Cortex of kidney (tissue), 1 donor: ENCODE measurements at places on chromosomes 1 and 21.

GRCh38 chr1:186326009-186326408, 49.0 kb downstream of the TPR start:
- DNase-seq, result no peak

DNA sequence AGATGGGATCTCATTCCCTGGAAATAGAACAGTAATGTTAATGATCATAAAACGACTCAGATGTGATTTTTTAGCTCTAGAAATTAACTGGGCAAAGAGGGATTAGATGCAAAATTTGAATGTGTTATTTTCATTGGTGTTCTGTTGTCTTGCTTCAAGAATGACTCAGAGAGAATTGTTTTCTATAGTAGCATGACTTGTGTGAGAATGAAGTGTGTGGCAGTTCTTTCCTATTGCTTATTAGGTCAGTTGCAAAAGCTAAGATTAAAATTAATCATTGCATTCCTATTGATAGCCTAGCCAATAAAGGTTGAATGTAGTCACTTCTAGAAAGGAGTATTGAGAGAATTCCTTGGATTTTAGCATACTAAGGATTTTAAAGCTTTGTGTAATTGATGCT, 22.9 kb downstream of the SPEN start:
- DNase-seq, result no peak

DNA sequence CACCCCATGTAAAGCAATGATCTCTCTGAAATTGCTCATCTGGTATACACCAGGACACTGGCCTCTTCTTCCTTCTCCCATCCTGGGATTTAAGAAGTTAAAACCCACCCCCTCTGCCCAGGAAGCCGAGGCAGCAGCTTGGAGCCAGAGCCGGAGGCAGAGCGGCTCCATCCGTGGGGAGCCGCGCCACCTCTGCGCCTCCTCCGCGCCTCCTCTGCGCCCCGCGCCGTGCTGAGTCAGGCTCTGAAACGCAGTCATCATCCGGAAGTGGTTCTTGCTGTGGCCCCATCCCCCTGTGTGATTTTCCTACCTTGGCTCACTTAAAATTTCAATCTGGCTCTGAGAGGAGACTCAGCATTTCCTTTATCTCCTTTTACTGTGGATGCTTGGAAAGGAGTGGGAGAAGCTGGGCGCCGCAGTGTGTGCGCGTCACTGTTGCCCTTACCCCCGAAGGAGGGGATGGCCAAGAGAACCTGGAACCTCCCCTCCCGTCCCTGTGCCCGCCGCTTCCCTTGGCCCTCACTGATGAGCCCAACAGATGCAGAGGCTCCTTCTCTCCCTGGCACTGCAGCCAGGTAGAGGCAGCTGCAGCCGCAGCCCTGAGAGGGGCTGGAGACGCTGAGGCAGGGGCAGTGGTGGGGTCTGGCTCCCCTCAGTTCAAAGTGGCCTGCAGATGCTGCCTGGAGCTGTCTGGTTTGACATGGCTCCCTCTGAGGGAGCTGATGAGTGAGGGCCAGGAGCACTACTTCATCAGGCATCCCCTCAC, 15.3 kb upstream of the NPHP4 start:
- DNase-seq, result no peak

- no peak for DNase-seq
Measured at GRCh38 chr1:196590012-196590708, 18.1 kb downstream of the KCNT2 start.

DNA sequence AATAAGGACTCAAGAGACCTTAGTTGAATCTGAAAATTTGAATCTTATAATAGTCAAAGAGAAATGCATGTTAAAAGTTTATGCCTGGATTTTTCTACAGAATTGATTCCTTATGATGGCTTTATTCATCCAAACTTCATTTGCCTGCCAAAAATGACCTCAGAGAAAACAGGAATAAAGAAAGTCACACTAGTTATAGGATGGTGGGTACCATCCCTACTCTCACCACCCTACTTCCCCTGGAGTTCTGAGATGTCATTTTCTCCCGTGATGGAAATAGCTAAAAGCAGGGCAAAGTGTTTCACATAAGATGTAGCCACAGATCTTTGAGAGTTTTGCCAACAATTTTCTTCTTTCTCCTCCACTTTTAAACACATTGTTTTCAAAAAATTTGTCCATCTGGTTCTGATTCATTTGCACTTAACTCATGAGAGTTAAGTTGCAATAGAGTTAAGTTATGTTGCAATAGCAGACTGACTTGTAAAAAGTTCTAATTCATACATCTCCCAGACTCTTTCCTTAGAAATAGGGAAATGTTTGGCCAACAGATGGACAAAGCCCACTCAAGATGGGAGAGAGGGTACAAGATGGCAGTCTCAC, 384.6 kb downstream of the PLPP3 start:
- no peak for DNase-seq

GRCh38 chr1:9603766-9604753, 15.3 kb downstream of the TMEM201 start:
- DNase-seq, result no peak

GRCh38 chr1:61842863-61843514, 100.7 kb downstream of the PATJ start:
- no peak for DNase-seq

- DNase-seq, result no peak
Measured at GRCh38 chr1:107766533-107766932, 198.4 kb downstream of the VAV3 start.

GRCh38 chr1:34419663-34420136, 243.0 kb downstream of the C1orf94 start:
- DNase-seq, result no peak

DNA sequence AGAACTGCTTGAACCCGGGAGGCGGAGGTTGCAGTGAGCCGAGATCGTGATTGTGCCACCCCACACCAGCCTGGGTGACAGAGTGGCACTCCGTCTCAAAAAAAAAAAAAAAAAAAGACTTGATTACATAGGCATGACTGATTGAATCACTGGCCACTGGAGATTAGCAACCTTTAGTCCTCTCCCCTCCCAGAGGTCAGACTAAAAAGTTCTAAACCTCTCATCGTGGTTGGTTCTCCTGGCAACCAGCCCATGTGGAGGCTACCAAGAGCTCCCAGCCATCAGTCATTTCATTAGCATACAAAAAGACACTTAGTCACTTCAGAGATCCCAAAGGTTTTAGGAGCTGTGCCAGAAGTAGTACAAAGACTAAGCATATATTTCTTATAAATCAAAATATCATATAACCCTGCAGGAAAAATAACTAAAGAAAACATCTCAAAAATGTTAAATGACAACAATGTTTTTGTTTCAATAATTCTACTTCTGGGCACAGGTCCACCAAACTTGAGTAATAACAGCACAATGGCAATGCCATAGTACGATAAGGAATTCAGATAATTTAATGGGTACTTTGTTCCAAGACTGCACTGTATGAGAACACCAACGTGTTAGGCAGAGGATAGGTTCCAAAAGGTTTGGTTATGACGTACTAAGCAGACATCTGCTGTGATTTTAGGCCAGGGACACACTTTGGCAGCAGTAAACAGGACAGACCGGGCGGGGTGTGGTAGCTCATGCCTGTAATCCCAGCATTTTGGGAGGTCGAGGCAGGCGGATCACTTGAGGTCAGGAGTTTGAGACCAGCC, 18.1 kb downstream of the USP48 start:
- DNase-seq, result no peak

DNA sequence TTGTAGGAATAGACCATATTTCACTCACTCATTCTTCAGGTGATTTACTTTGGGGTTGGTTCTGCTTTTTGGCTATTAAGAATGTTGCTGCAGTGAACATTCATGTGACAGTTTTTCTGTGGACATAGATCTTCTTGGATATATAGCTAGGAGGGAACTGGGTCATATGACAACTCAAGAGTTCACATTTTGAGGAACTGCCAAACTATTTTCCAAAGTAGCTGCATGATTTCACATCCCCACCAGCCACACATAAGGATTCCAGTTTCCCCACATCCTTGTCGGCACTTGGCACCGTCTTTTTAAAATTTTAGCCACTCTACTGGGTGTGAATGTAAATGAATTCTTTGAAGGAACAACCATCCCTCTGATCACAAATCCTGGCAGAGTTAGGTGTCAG, 126.0 kb downstream of the PRDM2 start:
- DNase-seq, result no peak

- DNase-seq, result no peak
Measured at GRCh38 chr1:156122519-156123355, 8.2 kb downstream of the LMNA start.

DNA sequence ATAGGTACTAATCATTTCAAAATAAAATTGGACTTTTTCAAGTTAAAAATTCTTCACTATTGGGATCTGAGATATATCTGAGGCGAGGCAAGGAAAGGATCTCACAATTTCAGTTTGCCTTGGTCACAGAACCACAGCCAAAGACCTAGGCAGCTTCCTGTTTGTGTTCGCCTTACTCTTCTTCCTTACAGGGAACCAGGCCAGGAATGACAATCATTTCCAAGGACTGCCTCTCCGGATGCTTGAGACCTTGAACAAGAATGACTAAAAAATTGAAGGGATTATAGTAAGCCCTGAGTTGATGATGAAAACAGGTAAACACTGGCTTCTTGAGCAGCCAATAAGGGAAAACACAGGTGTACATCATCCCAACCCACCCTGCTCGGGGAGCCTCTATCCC, 35.2 kb upstream of the SERBP1 start:
- no peak for DNase-seq

DNA sequence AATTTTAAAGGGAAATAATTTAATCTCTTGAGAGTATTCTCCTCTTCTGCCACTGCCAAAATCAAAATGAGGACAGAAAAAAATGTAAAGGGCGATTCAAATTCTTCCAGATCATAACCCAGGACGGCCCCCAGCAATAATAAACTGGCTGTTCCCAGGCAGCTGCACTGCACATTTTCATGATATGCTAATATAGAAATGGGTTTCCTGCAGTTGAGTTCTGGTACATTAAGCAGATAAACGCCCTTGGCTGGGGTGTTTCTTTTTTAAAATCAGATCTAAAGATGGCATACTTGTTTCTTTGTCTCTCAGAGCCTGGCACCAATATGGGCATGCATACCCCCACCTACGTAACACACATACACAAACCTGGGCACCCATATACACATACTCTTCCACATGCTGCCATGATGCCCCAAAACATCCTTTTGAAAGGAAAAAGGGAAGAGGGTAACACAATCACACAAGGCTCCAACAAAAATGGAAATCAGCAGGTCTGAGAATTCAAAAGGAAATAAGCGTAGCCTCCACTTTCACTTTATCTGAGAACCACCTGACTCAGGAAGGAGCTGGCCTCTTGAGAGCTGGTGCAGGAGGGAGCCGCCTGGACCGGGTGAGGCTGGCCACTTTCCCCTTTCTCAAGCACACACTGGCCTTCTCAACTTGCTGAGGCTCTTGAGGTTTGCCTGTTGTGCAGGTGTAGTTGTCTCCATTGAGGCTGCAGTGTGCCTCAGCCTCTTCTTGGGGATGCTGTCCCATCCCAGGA, 653.4 kb downstream of the KIF26B start:
- no peak for DNase-seq

GRCh38 chr1:86733340-86733739, 29.0 kb downstream of the SH3GLB1 start:
- DNase-seq, result no peak

DNA sequence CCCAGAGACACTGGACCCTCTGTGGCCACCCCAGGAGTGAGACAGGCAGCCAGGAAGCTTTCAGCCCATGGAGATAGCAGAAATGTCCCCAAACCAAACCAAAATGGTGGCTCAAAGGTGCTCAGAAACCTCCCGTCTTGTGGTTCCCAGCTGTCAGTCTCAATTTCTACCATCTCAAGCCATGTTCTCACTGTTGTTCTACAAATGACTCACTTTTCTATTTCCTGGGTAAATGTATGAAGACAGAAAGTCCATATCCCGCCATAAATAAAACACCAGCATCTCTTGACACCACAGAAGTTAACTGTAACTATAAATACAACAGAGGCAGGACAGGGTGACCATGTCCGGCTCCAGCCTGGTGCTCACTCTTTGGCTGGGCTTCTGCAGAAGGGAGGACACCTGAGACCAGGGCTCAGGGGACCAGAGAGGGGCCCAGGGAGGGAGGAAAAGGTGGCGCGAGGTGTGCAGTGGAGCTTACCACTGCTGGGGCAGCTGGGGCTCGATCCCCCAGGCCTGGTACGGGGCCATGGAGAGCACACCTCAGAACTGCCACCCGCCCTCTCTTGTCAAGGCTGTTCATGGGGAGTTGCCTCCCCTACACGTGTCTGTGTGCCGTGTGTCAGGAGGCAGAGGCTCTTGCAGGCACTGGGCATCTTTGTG, 43.6 kb downstream of the EPHB2 start:
- DNase-seq, result no peak

- DNase-seq, result no peak
Measured at GRCh38 chr1:171595324-171595723, 26.7 kb upstream of the MYOCOS start.

DNA sequence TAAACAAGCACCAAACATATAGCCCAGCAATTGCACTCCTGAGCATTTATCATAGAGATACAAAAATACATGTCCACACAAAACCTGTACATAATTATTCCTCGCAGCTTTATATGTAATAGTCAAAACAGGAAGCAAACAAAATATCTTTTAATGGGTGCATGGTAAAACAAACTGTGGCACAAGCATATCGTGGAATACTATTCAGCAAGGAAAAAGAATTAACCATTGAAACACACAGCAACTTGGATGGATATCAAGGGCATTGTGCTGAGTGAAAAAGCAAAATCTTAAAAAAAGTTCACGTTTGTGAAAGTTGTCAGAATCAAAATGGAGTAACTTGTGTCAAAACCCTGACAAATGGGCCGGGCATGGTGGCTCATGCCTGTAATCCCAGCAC, 12.4 kb downstream of the TNFRSF9 start:
- no peak for DNase-seq

DNA sequence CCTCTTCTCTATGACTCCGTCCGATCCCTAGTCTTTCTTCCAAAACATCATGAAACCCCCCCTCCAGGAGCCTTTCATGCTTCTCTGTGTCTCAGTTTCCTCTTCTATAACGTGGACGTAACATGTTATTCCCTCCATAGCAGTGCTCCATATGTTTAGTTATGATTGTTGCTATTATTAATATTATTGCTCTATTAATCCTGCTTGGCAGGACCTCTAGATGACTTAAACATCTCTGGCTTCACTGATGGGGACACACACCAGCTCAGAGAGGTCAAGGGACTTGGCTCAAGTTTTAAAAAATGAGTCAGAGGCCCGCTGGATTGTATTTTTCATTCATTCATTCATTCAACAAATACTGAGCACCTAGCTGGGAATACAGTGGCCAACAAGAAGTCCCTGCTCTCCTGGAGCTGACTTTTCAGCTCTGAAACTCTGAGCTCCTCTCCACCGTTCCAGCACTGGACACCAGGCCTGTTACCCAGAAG, 404 bp upstream of the CPLANE2 start:
- DNase-seq, result no peak

DNA sequence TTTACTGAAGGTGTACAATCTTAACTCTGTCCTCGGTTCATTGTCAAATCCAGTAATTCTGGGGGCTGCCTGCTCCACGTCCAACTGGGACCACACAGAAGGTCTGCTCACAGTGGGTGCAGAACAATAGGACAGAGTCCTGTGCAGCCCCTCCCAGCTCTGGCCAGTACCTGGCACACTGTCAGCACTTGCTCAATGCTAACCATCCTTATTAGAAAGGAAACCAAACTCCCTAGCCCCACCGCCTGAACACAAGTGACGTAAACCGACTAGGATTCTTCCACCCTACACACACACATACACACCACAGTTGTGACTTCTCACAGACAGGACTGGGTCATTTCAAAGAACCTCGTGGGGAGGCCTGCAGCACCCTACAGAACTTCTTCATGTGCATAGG, 5.2 kb downstream of the BCAR3 start:
- no peak for DNase-seq

- DNase-seq, result no peak
Measured at GRCh38 chr1:150578272-150579109, 919 bp downstream of the MCL1 start.

- DNase-seq, result no peak
Measured at GRCh38 chr1:2159124-2159523, 35.4 kb downstream of the FAAP20 start.
